Endothelial cell of coronary artery (primary cell): ENCODE measurements at places on chromosomes 2 and 18. TPM values are rescaled to one million over a fixed set of nuclear protein-coding genes. Genes with fewer than 3 reads are reported as not detected.

Gene GPR39
- total RNA-seq: 0.27 and 0.38 TPM in 2 replicates

Gene COLEC11
- total RNA-seq: 0.09 and 0.38 TPM in 2 replicates

Gene NEU2
- total RNA-seq: not detected in 2 replicates

Gene DAPL1
- total RNA-seq: not detected in 2 replicates

Gene CCDC148
- 0.09 and 0.18 TPM in 2 replicates for total RNA-seq

Gene ARPC2
- 413 and 416 TPM in 2 replicates for total RNA-seq

Gene IL18R1
- 2.5 and 3.7 TPM in 2 replicates for total RNA-seq

Gene RAB17
- 0.94 and 1.6 TPM in 2 replicates for total RNA-seq

Gene CNGA3
- total RNA-seq: not detected in 2 replicates

Gene KIAA2012
- not detected in 2 replicates for total RNA-seq

Gene FLACC1
- 0.36 and 1.0 TPM in 2 replicates for total RNA-seq

Gene KCTD1
- 11.5 TPM in 2 replicates for total RNA-seq

Gene TMEM200C
- total RNA-seq: under 0.01 TPM in 2 replicates

Gene CHRNA1
- 0.09 and 0.27 TPM in 2 replicates for total RNA-seq

Gene PPP1R1C
- not detected in 2 replicates for total RNA-seq

Gene BOK
- 29.8 and 51.2 TPM in 2 replicates for total RNA-seq

Gene PTRHD1
- 27.1 and 36.7 TPM in 2 replicates for total RNA-seq

Gene SLC5A7
- not detected in 2 replicates for total RNA-seq

Gene DSG4
- not detected in 2 replicates for total RNA-seq

Gene DCDC2C
- total RNA-seq: not detected in 2 replicates

Gene INHA
- total RNA-seq: 0.09 and 0.19 TPM in 2 replicates

Gene CDK15
- not detected in 2 replicates for total RNA-seq

Gene TUBB8B
- not detected in 2 replicates for total RNA-seq

Gene GALNT14
- total RNA-seq: 0.45 TPM in 1 of 2 replicates, not detected in the other

Gene CAPG
- total RNA-seq: 28.0 and 53.5 TPM in 2 replicates

Gene RTP5
- total RNA-seq: not detected in 2 replicates

Gene MEP1B
- 0.19 TPM in 1 of 2 replicates, not detected in the other for total RNA-seq

Gene G6PC2
- total RNA-seq: not detected in 2 replicates

Gene BOLA3
- 26.4 and 27.5 TPM in 2 replicates for total RNA-seq

Gene TDRD15
- total RNA-seq: under 0.01 TPM in 1 of 2 replicates, not detected in the other

Gene COPS9
- 133 and 191 TPM in 2 replicates for total RNA-seq

Gene ARHGAP25
- 3.1 and 12.1 TPM in 2 replicates for total RNA-seq

Gene TSPYL6
- total RNA-seq: not detected in 2 replicates

Gene TWIST2
- 1.6 and 7.1 TPM in 2 replicates for total RNA-seq

Gene MCFD2
- total RNA-seq: 171 and 186 TPM in 2 replicates

Gene TUBA4B
- total RNA-seq: not detected in 2 replicates
